ENCODE measurements at places on chromosomes 7 and 10.

DNA sequence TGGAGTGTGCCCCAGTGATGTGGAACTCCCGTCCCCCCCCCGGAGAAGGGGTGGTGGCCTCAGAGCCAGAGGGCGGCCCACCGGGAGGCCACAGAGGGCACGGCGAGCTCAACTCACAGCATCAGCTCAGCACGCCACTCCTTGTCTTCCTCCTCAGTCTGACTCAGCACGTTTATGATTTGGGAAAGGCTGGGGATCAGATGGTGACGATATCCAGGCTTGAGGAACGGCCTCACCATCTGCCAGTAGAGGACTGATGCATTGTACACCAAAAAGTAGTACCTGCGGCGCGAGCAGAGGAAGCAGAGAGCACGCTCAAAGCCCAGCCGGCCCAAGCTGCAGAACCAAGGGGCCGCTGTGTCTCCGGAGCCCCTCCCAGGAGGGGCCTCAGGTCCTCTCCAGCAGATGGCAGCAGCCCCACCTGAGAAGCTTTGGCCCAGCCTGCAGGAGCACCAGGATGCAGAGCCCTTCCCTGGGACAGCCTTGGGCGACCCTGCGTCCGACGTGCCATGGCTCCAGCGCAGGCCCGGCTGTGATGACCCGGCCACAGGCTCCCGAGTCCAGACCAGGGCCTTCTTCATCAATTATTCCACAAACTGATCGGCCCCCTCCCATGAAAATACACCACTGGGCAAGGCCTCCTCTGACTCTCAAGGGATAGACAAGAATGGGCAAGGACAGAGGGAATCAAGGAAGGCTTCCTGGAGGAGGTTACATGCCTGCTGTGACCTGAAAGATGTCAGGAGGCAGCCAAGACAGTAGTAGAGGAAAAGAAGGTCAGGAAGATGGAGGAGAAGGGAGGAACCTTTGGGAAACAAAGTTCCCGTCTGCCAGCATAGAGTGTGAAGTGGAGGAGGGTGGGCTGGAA, 3.7 kb downstream of the CFAP46 start:
- DNase-seq: no peak

- DNase-seq: no peak
These were observed 84.5 kb upstream of the PPP2R2D start for GRCh38 chr10:131816157-131816775.

GRCh38 chr7:66099232-66099550, 15.5 kb upstream of the CRCP start:
- DNase-seq: no peak

DNA sequence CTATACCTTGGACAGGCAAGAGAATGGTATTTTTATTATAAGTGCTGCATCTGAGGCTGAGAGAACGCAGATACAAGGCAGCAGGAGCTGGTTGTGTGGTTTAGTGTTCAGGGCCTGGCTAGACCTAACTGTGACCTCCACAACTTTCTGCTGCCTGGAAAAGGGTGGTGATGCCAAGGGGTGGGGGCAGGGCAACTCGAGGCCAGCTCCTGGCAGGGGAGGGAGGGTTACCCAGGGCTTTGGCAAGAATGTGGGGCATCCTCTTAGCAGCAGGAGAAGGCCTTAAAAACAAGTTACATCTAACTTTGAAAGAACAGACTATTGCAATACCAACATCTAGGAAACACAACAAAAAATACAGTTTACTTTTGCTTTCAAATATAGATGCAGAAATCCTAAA, 13.0 kb downstream of the MXI1 start:
- no peak for DNase-seq

GRCh38 chr10:132208462-132209050, 21.8 kb downstream of the DPYSL4 start:
- no peak for DNase-seq

- DNase-seq: no peak
These were observed 238.9 kb downstream of the TNS3 start for GRCh38 chr7:47343061-47343455.

DNA sequence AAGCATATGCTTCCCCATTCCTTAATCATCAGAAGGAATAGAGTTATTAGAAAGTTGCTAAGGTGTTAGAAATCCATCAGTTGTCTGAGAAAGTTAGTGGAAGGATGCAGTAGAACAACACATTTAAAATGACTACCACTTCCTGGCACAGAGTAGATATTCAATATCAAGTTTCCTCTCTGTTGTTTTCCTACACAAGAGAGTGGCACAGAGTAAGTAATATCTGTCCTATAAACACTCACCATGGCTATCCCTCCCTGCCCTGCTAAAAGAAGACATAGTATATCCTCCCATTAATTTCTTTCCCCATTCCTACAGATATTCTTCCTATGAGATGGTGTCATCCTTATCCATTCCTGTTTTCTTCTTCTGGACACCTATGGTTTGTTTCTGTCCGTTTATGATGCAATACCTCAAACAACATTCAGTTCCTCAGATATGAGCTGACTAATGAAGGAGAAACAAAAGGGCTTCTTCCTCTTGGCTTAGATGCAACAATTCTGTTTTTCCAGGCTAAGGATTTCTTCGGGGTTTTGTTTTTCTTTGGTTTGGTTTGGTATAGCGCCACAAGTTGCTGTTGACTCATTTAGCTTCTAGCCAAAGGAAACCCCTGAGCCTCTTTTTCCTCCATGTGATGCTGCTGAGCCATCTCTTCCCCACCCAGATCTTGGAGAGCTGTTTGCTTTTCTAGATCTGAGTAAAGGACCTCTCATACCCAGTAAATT, 32.9 kb upstream of the BPGM start:
- no peak for DNase-seq
